ENCODE measurements at places on chromosomes 6 and 20. TPM values are rescaled to one million over a fixed set of nuclear protein-coding genes. Genes with fewer than 3 reads are reported as not detected.

GRCh38 chr6:110655821-110656220, 159.4 kb downstream of the CDK19 start:
- no peaks in the 10 kb centered on the region for H3K27me3 ChIP-seq
- no peak for DNase-seq
- H3K27ac ChIP-seq: no peak overlapping the region
- no peak overlapping the region for H3K4me3 ChIP-seq
- H3K4me1 ChIP-seq: no peaks in the 10 kb centered on the region

DNA sequence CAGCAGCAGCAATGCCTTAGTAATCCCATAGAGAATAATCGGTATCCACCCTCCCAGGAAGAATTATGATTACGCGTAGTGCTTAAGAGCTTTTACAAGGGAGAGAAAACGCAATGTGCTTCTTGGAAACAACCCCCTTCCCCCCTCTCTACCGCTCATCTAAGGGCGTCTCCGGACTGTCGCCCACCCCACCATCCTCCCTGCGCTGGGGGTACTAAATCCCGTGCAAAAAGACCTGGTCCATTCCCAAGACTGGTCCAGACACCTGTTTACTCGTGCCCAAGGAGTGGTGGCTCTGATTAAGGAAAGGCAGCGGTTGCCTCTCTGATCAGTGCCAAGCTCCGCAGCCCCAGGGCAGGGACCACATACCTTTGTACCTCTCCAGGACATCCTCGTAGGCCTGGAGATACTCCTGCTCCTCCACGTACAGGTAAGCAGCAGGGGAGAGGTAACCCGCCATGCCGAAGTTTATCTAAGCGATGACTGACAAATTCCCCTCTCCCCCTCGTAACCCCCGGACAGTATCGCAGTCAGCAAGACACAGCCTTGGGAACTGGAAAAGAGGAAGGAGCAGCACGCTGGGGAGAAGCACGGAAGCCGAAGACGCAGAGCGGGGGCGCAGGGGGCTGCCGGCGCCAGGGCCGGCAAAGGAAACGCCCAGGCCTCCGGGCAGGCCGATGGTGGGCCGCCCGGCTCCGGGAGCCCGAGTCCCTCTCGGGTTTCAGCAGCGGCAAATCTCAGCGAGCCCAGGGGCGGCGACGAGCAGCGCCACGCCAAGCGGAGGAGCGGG, 112.0 kb upstream of the BEND6 start:
- peaks cover 4% of the 10 kb centered on the region for H3K27me3 ChIP-seq
- H3K36me3 ChIP-seq: no peaks in the 10 kb centered on the region
- no peak for DNase-seq
- H3K4me3 ChIP-seq: peak overlapping the region; percentile 71
- H3K4me1 ChIP-seq: no peaks in the 10 kb centered on the region

GRCh38 chr20:40654876-40655275, 34.2 kb downstream of the MAFB start:
- DNase-seq: peak; percentile 85
- peak overlapping the region; percentile 46 for H3K27ac ChIP-seq
- H3K27me3 ChIP-seq: no peaks in the 10 kb centered on the region
- H3K36me3 ChIP-seq: no peaks in the 10 kb centered on the region

DNA sequence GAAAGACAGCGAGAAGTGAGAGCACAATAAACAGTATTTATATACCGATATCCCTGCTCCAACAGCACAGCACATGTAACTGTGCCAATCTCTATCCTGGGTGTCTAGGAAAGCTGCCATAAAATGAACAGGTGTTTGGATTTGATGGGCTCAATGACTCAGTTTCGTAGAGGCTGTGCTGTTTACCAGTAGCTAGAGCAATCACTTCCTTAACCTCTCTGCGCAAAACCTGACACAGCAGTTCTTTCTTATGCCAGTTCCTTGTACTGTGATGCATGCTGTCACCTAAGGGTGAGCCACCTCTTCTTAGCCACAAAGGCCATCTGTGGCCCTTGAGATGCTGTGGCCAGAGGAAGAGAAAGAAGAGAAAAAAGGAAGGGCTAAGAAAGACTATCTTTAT, 59.3 kb downstream of the SHPRH start:
- no peaks in the 10 kb centered on the region for H3K27me3 ChIP-seq
- no peak overlapping the region for H3K27ac ChIP-seq
- H3K36me3 ChIP-seq: no peaks in the 10 kb centered on the region
- H3K4me1 ChIP-seq: no peaks in the 10 kb centered on the region
- H3K4me3 ChIP-seq: no peak overlapping the region

- no peak overlapping the region for H3K4me3 ChIP-seq
- peak; percentile 40 for DNase-seq
- H3K27ac ChIP-seq: no peak overlapping the region
- H3K27me3 ChIP-seq: no peaks in the 10 kb centered on the region
- no peaks in the 10 kb centered on the region for H3K4me1 ChIP-seq
- H3K36me3 ChIP-seq: no peaks in the 10 kb centered on the region
Observed at GRCh38 chr6:106858653-106859092, 115.9 kb downstream of the CD24 start.

GRCh38 chr6:11251553-11252360, 19.3 kb upstream of the NEDD9 start:
- H3K27me3 ChIP-seq: no peaks in the 10 kb centered on the region
- H3K4me3 ChIP-seq: peak overlapping the region; percentile 12
- peaks cover 3% of the 10 kb centered on the region for H3K4me1 ChIP-seq
- DNase-seq: no peak
- no peaks in the 10 kb centered on the region for H3K36me3 ChIP-seq

Gene MATN4
- total RNA-seq: 0.33 TPM

- no peak overlapping the region for H3K4me3 ChIP-seq
- H3K36me3 ChIP-seq: no peaks in the 10 kb centered on the region
- H3K4me1 ChIP-seq: no peaks in the 10 kb centered on the region
- no peaks in the 10 kb centered on the region for H3K27me3 ChIP-seq
Observed at GRCh38 chr6:157732007-157732406, 91.0 kb upstream of the SNX9 start.

DNA sequence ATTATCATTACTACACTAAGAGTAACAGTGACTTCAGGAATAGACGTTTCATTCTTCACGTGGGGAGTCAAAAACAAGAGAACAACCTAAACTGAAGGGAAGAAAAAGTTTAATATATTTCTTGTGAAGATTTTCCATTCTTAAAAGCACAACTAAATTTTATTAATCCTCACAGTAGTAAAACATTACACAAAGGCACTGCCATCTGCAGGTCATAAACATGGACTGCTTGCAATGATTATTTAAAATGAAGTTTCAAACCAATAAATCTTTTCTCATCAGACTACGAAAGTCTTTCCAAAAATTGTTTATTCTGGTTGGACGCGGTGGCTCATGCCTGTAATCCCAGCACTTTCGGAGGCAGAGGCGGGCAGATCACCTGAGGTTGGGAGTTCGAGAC, 2.6 kb downstream of the NCOA5 start:
- H3K27me3 ChIP-seq: no peaks in the 10 kb centered on the region
- no peak overlapping the region for H3K27ac ChIP-seq
- no peak for DNase-seq
- H3K36me3 ChIP-seq: no peaks in the 10 kb centered on the region

Gene HCK
- 16.0 TPM for total RNA-seq

Gene TFAP2D
- not detected for total RNA-seq

GRCh38 chr20:19935842-19936241, 81.3 kb upstream of the NAA20 start:
- no peaks in the 10 kb centered on the region for H3K27me3 ChIP-seq
- no peaks in the 10 kb centered on the region for H3K36me3 ChIP-seq
- peak overlapping the region; percentile 94 for H3K27ac ChIP-seq
- H3K4me3 ChIP-seq: peak overlapping the region; percentile 64
- DNase-seq: peak; percentile 77

Gene NRSN1
- total RNA-seq: not detected

- no peak overlapping the region for H3K4me3 ChIP-seq
- H3K4me1 ChIP-seq: no peaks in the 10 kb centered on the region
- no peak for DNase-seq
Observed at GRCh38 chr20:57867181-57867803, 157.5 kb upstream of the PMEPA1 start.

Gene NRM
- total RNA-seq: 4.0 TPM

Gene KCNK5
- 1.8 TPM for total RNA-seq

Data from breast epithelium (tissue), 4 donors.